Inflammatory macrophage treated with lipopolysaccharide for 4 hours (primary cell): ENCODE measurements at places on chromosomes 6 and 20.

- DNase-seq, result no peak
Observed at GRCh38 chr20:59235226-59235625, 65.2 kb upstream of the EDN3 start.

- no peak for DNase-seq
Observed at GRCh38 chr6:32370505-32370904, 1.2 kb downstream of the TSBP1 start.

- no peak for DNase-seq
Observed at GRCh38 chr20:15951658-15952057, 621.6 kb downstream of the KIF16B start.

DNA sequence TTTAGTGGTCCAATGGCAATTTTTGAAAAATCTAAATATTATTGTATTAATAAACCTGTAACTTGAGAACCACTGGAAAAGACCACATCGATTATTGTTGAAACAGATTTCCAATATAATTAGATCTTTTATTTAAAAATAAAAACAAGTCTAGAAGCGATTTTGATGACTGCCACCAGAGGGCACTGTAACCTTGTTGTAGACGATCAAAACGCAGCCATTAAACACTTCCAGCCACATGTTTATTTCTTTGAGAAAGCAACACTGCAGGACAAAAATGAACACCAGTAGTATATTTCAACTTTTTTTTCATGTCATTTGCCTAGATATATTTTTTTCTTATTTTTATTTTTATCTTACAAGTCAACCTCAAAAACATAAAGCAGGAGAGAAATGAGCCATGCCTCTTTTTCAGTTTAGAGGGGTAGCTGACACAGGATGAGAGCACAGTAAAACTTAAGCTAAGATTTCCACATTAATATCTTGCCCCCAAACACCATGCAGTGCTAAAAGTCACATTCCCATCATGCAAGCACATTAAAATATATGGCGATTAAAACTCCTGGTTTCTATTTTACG lies 115.4 kb downstream of the OPRM1 start:
- peak; percentile 72 for DNase-seq

DNA sequence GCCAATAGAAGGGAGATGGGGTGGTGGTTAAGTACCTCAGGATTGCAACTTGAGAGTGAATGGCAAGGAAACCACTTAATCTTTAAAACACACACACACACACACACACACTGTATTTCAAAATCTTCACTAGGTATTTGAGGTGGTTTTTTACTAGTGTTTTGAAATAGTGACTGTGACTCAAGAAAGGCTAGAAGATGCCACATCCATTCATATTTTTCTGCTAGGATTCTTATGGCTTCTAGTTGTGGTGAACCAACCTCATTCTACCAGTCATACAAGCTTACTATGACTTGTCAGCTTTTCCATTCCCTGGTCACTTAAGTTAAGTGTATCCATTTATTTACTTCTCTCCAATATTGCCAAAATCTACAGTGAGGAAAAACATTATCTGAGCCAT lies 519.4 kb upstream of the JAG1 start:
- no peak for DNase-seq

- peak; percentile 97 for DNase-seq
Observed at GRCh38 chr6:89350281-89350966, 2.1 kb downstream of the UBE2J1 start.

DNA sequence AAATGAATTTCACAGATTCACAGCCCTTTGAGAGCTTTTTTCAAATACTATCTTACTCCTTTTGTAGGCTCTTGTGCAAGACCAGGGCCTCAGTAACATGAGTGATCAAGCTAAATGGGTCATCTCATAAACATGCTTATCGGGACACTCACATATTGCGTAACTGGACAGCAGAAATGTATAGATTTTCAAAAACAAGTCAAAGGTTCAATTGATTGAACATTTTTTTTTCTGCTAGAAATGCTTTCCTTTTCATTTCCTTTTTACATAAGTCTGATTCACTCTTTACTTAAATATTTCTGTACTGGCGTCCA lies 8.7 kb upstream of the SALL4 start:
- no peak for DNase-seq

DNA sequence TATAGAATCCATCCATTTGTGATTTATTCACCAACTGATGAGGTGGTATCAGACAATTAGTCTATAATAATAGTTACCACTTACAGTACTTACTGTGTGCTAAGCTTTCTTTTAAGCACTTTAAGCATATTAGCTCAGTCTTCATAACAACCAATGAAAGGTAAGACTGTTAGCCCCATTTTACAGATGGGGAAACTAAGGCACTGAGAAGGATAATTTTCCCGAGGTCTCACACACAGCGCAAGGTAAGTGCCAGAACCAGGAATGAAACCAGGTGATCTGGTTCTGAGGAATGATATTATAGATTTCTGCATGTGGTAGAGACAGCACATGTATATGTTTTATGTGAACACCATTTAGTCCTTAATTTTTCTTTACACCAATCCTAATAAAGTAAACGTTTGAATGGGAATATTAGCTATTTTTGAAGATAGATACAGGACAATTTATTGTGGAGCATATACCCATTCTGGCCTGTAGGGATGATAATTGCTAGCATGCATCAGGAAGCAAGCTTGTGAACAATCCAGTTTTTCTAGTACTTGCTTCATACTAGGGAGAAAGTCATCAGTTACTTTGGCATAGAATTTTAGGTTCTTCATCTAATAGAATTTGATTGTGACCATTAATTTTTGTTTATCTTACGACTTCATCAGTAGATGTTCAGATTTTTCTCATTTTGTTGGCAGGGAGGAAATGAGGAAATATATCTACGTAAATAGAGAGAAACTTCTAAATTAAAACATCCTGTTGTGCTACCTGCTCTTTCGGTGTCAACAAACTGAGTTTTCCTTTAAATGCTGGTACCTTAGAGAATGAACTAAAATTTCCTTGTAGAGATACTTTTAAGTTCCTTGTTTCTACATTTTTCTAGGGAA lies 3.0 kb downstream of the YWHAB start:
- DNase-seq, result peak; percentile 25

- DNase-seq, result peak; percentile 25
Observed at GRCh38 chr6:136166815-136167214, 83.3 kb downstream of the MTFR2 start.

DNA sequence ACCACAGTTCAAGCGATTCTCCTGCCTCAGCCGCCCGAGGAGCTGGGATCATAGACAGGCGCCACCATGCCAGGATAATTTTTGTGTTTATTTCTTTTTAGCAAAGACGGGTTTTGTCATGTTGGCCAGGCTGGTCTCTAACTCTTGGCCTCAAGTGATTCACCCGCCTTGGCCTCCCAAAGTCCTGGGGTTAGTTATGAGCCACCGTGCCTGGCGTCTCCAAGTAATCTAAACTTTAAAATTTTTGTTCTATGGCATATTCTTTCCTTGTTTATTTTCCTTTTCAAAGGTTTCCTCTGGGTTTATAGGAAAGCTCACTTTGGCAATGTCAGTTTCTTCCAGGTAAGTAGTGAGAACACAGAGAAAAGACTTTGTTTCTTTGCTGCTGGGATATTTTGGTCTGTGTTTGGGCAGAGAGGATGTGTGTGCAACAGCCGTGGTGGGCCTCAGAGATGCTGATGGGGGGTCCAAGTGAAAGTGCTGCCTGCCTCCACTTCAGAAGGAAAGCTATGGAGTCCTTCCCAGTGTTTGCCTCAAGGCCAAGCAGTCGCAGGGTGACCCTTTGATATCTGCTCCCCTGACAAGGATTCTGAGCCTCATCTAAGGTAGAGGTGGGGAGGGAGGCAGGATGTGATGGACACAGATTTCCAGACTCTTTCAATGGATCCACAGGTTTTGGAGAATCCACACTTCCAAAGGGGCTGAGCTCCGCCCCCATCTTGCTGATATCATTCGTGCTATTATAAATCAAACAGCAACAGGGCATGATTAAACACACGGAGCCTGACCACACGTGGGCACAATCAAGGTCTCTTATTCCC lies 2.3 kb downstream of the LRP11 start:
- DNase-seq, result no peak

DNA sequence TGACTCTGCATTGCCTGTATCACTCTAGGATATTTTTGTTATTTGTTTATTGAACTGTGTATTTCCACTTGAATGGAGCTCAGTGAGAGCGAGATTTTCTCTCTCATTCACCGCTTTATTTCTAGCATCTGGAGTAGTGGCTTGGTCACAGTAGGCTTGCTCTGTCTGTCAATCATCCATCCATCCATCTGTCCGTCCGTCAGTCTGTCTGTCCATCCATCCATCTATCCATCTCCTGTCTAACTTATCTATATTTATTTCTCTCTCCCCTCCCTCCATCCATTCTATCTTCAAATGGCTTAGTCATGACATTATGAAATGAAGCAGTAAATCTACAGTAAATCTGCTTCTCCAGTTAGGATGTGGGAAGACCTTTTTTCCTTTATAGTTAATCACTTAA lies 94.6 kb downstream of the TIAM2 start:
- no peak for DNase-seq

GRCh38 chr20:38939686-38940085 lies 13.5 kb downstream of the FAM83D start:
- no peak for DNase-seq

GRCh38 chr6:124970243-124970642 lies 8.0 kb downstream of the RNF217 start:
- no peak for DNase-seq

- DNase-seq, result peak; percentile 54
Observed at GRCh38 chr6:36676141-36677058, 2.1 kb upstream of the CDKN1A start.

DNA sequence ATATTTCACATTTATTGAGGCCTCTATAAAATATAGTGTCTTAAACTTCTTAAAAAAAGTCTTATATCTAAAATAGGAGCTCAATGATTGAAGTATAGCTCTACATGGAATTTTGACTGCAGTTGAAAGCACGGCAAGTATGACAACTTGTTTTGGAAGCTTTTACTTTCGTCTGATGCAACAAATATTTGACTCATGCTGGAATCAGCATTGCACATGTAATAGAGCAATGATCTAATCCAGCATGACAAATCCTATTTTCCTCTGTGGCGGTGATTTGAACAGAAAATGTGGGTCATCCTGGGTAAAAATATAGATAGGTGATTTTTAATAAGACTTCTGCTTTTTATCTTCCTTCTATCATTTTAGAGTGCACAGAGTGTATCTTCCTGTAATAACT lies 111.6 kb downstream of the TINAG start:
- DNase-seq, result no peak

DNA sequence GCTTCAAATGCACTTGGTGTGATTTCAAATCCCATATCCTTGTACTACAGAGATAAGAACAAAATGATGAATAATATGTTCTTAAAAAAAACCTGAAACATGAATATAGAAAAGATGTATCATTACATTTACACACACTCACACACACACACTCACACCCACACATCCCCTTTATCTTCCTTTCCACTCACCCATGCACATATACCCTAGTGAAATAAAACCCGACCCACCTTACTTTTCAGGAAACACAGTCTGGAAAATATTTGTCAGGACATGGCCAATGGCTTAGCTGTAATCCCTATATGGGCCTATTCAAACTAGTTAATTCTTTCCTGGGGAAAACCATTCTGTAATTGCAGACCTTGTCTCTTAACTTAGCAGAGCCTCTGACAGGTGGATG lies 60.8 kb upstream of the EDN1 start:
- no peak for DNase-seq

- no peak for DNase-seq
Observed at GRCh38 chr6:158344534-158344933, 32.3 kb downstream of the TULP4 start.

- no peak for DNase-seq
Observed at GRCh38 chr6:26385734-26386125, 2.8 kb downstream of the BTN2A2 start.

DNA sequence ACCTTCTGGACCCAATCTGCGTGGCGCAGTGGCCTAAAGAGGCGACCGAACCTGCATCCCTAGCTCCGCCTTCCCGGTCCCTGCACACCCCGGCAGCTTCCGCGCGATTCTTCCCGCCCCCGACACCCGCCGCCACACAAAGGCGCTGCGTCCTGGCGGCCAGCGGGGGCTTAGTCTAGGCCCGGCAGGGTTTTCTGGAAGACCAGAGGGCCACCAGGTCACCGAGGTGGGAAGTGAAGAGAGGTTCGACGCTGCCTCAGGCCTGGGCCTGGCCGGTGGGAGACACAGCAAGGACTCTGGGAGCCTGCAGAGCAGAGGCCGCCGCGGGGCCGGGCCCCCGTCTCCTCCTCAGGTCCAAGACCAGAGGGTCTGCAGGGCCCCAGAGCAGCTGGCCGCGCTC lies 154.9 kb downstream of the OR2B2 start:
- peak; percentile 10 for DNase-seq

- DNase-seq, result no peak
Observed at GRCh38 chr6:52345311-52345710, 16.6 kb upstream of the PAQR8 start.

GRCh38 chr6:130470766-130471165 lies 104.9 kb downstream of the TMEM200A start:
- no peak for DNase-seq

- DNase-seq, result peak; percentile 77
Observed at GRCh38 chr20:37007898-37008649, 56.6 kb upstream of the SAMHD1 start.

GRCh38 chr6:112620812-112621569 lies 273.9 kb downstream of the RFPL4B start:
- DNase-seq, result no peak

- no peak for DNase-seq
Observed at GRCh38 chr6:24245275-24245674, 112.6 kb downstream of the DCDC2 start.

DNA sequence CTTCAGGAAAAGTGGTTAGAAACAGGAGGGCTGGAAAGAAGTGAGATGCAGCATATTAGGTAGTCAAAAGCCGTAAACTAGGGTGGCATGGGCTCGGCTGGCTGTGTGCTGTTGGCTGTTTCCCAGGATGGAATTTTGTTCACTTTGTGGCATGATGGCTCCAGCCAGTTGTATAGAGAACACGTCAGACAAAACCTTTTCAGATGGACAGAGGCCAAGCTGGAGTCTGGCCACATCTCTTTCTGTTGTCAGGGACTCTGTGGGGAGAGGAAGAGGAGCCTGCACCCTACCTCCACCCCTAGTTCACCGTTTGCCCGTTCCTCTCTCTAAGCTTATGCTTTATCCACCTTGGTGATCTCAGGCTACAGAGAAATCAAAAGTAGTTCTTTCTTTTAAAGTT lies 22.0 kb downstream of the C6orf89 start:
- no peak for DNase-seq

GRCh38 chr6:1313384-1313766 lies 1.5 kb downstream of the FOXQ1 start:
- DNase-seq, result no peak

- no peak for DNase-seq
Observed at GRCh38 chr6:21033084-21033483, 498.8 kb downstream of the CDKAL1 start.

GRCh38 chr20:2261046-2261485 lies 34.7 kb upstream of the TGM3 start:
- DNase-seq, result no peak

GRCh38 chr6:90097356-90097755 lies 199.3 kb downstream of the BACH2 start:
- DNase-seq, result no peak
